ENCODE measurements at places on chromosomes 2 and 18.

DNA sequence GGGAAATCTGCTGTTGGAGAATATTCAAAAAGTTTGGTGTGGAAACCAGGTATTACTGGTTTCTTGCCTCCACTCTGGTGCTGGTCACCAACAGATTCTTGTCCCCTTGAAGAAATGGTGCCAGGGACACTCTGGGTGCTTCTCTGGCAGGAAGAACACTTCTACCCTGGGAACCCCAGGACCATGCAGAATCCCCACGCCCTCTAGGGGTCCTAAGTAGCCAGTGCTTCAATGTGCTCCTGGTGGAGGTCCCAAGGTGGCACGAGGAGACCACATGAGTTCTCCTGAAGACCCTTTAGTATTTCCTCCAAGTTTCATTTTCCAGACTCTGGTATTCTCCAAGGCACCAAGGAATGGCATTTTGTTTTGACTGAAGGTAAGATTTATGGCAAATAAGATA, 380.6 kb downstream of the TSN start:
- DNase-seq, result peak; percentile 61
- H3K4me1 ChIP-seq, result peaks cover 15% of the 10 kb centered on the region
- H3K27ac ChIP-seq, result no peak overlapping the region
- no peak overlapping the region for H3K4me3 ChIP-seq
- no peaks in the 10 kb centered on the region for H3K36me3 ChIP-seq

DNA sequence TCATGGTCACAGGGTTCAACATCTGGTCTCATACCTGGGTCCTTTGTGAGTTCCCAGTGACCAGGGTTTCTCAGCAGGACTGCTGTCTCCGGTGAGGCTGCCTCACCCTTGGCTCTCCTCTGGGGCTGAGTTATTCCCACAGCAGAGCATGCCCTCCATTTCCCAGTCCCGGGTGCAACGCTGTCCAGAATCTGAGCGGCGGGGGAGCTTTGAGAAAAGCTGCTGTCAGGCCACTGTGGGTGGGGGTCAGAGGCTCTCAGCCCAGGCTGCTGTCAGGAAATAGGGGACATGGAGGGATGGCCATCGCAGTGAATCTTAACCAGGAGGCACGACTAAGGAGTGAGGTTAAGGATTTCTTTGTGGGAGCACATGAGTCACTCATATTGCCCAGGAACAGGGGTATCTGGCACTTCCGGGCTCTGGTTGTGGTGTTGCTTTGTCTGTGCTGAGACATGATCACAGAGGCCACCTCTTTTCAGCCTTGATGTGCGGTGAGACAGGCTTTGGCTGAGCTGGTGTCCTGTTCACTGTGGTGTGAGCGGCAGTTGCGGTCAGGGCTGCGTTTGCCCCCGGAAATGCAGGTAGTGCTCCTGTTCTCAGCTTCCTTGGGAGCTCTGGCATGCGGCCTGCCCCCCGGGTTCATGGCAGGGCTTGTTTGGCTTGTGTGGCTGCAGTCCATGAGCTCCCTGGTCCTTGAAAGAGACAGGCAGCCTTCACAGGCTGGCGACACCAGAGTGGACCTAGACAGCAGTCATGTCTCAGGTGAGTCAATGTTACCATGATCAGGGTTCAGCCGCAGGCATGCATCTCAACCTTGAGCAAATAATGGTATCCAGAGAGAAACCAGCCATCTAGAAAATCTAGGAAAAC, 310.7 kb upstream of the MYT1L start:
- H3K36me3 ChIP-seq, result no peaks in the 10 kb centered on the region
- no peaks in the 10 kb centered on the region for H3K4me1 ChIP-seq
- H3K27ac ChIP-seq, result no peak overlapping the region
- no peak for DNase-seq
- H3K27me3 ChIP-seq, result peaks cover 2% of the 10 kb centered on the region

DNA sequence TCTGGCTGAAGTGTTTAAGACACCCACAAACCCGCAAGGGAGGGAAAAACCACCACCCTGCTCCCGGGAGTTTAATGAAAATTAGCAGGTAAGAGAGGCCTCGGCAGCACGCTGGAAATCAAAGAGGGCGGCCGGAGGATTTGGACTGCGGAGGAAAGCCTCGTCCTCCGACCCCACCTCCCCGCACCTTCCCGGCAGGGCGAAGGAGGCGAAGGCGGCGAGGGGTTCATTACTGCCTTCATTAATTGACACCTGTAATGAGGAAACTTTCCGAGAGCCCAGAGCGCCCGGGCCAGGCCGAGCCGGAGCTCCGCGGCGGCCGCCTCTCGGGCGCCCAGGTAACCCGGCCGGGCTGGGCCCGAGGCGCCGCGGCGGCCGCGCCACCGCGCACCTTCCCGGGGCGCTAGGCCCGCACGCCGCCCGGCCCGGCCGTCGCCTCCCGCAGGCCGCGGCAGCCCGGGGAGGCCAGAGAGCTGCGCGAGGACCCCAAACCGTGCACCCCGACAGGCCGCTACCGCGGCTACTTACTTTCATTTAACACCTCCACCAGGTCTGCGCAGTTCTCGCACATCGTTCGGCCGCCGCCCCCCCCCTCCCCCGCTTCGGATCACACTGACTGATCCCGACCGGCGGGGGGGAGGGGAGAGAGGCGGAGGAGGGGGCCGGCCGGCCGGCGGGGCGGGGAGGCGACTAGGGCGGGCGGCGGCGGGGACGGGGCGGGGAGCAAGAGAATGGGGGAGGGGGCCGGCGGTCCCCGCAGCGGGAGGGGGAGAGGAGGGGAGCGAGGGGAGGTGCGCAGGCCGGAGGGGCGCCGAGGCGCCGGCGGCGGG, 550 bp downstream of the USP34 start:
- DNase-seq, result no peak
- H3K27ac ChIP-seq, result peak overlapping the region; percentile 96
- no peaks in the 10 kb centered on the region for H3K27me3 ChIP-seq
- peaks cover 2% of the 10 kb centered on the region for H3K36me3 ChIP-seq
- peak overlapping the region; percentile 68 for H3K4me3 ChIP-seq

GRCh38 chr2:156590085-156590739, 154.0 kb downstream of the GPD2 start:
- no peak for DNase-seq
- no peaks in the 10 kb centered on the region for H3K4me1 ChIP-seq
- no peak overlapping the region for H3K4me3 ChIP-seq
- H3K27ac ChIP-seq, result no peak overlapping the region
- peaks cover 2% of the 10 kb centered on the region for H3K27me3 ChIP-seq
- H3K36me3 ChIP-seq, result no peaks in the 10 kb centered on the region

DNA sequence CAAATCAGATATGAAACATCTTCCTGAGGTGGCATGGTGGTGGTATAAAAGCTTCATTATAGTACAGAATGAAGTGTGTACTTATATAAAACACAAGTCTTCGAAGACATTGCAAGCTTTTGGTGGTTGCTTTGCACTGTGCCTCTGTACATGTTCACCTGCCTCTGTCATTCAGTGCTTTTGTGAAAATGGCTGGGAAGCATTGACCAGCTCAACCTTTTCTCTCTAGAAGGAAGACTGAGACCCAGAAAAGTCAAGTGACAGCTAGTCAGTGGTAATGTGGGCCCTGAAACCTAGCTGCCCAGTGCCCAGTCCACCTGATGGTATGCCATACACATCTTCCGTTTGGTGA, 12.1 kb downstream of the ITGA6 start:
- no peaks in the 10 kb centered on the region for H3K36me3 ChIP-seq
- no peak for DNase-seq

DNA sequence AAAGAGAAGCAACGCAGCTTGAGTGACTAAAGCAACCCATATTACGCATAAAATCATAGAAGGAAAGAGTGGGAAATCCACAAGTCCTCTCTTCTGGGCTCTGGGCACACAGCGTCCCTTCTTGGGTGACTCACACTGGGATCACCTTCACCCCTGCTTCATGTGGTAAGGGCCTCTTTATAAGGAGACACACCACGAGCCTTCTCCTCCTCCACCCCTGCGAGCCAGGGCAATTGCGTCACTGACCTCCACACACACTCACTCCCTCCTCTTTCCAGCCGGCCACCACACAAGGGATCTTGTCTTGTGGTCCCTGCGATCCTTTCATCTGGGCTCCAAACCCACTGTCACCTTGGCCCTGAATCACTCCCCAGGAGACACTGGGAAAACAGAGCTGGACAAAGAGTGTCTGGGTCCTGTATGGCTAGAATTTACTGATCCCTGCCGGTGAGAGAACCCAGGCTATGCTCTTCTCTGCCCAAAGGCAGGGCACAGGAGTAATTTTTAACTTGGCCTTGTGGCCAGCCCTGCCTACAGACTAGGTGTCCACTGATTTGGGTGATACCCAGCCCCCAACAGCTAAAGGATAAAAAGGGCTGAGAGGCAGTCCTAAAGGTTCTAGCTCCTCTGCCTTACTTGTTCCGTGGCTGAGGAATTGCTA, 35.3 kb downstream of the NHEJ1 start:
- H3K36me3 ChIP-seq, result no peaks in the 10 kb centered on the region
- H3K4me3 ChIP-seq, result no peak overlapping the region
- H3K4me1 ChIP-seq, result no peaks in the 10 kb centered on the region
- H3K27ac ChIP-seq, result no peak overlapping the region
- no peaks in the 10 kb centered on the region for H3K27me3 ChIP-seq
- no peak for DNase-seq

GRCh38 chr2:127586746-127587295, 51.3 kb downstream of the MYO7B start:
- no peaks in the 10 kb centered on the region for H3K4me1 ChIP-seq
- no peak for DNase-seq
- H3K27ac ChIP-seq, result no peak overlapping the region
- H3K4me3 ChIP-seq, result no peak overlapping the region
- H3K36me3 ChIP-seq, result no peaks in the 10 kb centered on the region

DNA sequence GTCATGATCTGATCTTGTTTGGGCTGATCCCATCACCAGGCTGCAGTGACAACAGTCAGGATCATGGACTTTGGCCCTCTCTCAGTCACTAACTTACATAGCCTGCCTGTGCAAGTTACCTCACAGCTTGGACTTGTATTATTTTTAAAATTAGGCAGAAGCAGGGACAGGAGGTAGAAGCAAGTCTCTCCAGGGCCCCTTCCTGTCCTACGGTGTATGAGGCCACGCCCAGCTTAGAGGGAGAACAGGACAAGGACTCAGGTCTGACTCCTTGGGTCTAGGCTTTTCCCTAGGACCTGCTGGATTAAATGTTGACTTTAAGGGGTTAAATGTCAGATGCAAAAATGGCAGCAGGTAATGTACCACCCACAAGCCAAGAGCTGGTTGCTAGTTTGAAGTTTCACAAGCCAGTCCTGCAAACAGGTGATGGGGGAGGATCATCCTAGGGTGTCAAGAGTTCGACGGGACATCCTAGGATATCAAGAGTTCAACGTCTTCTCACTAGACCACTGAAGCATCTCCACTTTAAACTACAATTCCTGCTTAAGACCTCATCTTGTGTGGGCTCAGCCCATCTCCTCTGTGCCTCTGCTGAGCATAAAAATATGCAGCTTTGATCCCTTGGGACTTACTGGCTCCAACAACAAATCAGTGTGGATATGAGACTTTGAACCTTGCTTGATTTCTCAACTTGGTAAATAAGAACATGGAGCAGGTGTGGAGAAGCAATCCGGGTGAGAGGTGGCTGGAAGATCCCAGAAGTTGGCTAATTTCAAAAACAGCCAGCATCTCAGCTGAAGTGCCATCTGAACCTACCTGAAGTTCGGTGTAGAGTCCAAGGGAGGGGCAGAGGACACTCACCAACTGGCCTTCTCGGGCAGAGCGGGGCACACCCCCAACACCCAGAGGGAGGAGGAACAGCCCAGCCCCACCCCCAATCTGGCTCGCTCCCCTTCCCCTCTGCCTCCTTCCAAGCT, 39.5 kb downstream of the SFXN5 start:
- H3K27ac ChIP-seq, result no peak overlapping the region
- no peaks in the 10 kb centered on the region for H3K36me3 ChIP-seq
- no peak overlapping the region for H3K4me3 ChIP-seq
- DNase-seq, result no peak

DNA sequence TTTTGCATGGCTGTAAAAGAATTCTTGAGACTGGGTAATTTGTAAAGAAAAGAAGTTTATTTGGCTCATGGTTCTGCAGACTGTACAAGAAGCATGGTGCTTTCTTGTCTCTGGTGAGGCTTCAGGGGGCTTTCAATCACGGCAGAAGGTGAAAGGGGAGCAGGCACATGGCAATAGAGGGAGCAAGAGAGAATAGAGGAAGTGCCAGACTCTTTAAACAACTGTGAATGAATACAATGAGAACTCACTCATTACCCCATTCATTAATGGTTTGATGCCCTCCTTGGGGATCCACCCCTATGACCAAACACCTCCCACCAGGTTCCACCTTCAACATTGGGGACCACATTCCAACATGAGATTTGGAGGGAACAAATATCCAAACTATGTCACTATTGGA, 463.5 kb downstream of the MTX2 start:
- no peaks in the 10 kb centered on the region for H3K36me3 ChIP-seq
- no peak overlapping the region for H3K4me3 ChIP-seq
- peaks cover 1% of the 10 kb centered on the region for H3K27me3 ChIP-seq
- H3K4me1 ChIP-seq, result no peaks in the 10 kb centered on the region
- DNase-seq, result no peak

DNA sequence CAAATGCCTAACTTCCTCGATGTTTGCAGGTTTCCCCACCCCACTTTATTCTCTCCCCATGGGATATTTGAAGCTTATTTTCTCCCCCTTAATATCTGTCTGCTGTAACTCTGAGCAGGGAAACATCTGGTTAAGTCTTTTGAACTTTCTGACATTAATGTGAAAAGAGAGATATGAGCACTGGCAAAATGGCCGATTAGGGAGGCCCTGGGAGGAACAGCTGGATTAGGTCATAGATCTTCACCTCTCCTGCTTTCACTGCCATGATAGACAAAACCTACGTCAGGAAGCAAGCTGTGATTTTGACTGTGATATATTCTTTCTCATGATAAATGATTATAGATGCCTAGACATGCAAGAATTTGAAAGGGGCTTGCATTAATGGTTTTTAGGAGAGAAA, 43.6 kb downstream of the LYPD6B start:
- peaks cover 15% of the 10 kb centered on the region for H3K4me1 ChIP-seq
- no peaks in the 10 kb centered on the region for H3K27me3 ChIP-seq
- no peaks in the 10 kb centered on the region for H3K36me3 ChIP-seq
- H3K4me3 ChIP-seq, result no peak overlapping the region

GRCh38 chr2:216752855-216753505, 57.6 kb upstream of the IGFBP5 start:
- no peak overlapping the region for H3K27ac ChIP-seq
- no peak for DNase-seq
- H3K36me3 ChIP-seq, result no peaks in the 10 kb centered on the region
- H3K4me3 ChIP-seq, result no peak overlapping the region

DNA sequence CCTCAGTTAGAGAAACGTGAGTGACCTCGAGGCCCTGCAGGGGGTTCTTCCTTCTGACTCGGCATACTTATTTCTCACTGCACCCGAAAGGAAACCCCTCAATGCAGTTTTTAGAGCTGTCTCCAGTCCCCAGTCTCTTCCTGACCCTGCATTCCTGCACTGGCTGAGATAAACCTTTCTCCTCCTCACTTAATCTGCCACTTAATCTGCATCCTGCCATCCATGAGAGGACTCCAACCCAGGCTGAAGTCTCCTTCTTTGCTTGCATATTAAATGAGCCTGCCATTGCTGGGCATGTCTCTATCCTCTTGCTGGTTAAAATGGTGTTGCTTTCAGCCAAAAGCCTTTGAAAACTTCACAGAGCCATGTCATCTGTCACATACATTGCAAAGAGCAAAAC, 125.6 kb upstream of the GATA6 start:
- H3K36me3 ChIP-seq, result no peaks in the 10 kb centered on the region
- no peaks in the 10 kb centered on the region for H3K4me1 ChIP-seq
- DNase-seq, result no peak
- no peak overlapping the region for H3K4me3 ChIP-seq
- no peak overlapping the region for H3K27ac ChIP-seq

GRCh38 chr2:100992262-100992661, 9.8 kb upstream of the RPL31 start:
- no peak overlapping the region for H3K27ac ChIP-seq
- no peak overlapping the region for H3K4me3 ChIP-seq
- no peaks in the 10 kb centered on the region for H3K4me1 ChIP-seq
- no peaks in the 10 kb centered on the region for H3K36me3 ChIP-seq
- H3K27me3 ChIP-seq, result no peaks in the 10 kb centered on the region

Data from common myeloid progenitor, CD34-positive (primary cell).